ENCODE measurements at places on chromosomes 3 and 15. TPM values are rescaled to one million over a fixed set of nuclear protein-coding genes. Genes with fewer than 3 reads are reported as not detected.

The CCDC9B gene
- 1.6 TPM for total RNA-seq

The TRIM42 gene
- not detected for total RNA-seq

The ATP2C1 gene
- 183 TPM for total RNA-seq

The BFSP2 gene
- 1.1 TPM for total RNA-seq

The UQCRC1 gene
- 124 TPM for total RNA-seq

The AADACL2 gene
- total RNA-seq: not detected

The PSMA4 gene
- total RNA-seq: 121 TPM

The CASR gene
- total RNA-seq: not detected

The MFAP1 gene
- total RNA-seq: 24.0 TPM

The LIPH gene
- not detected for total RNA-seq

The THAP10 gene
- 4.4 TPM for total RNA-seq

The MCTP2 gene
- 0.62 TPM for total RNA-seq

The FEZF2 gene
- 15.0 TPM for total RNA-seq

The SPINK8 gene
- not detected for total RNA-seq

The ACKR4 gene
- 0.16 TPM for total RNA-seq
